ENCODE measurements at places on chromosomes 5 and 9. TPM values are rescaled to one million over a fixed set of nuclear protein-coding genes. Genes with fewer than 3 reads are reported as not detected.

ANKRD31 gene
- total RNA-seq = not detected

TMEM174 gene
- total RNA-seq = not detected

PCDHA7 gene
- not detected for total RNA-seq

HTR4 gene
- not detected for total RNA-seq

PCDHB15 gene
- 0.35 TPM for total RNA-seq

C7 gene
- total RNA-seq = 1.4 TPM

GLDC gene
- total RNA-seq = 1.8 TPM

RNF224 gene
- total RNA-seq = not detected

LCN1 gene
- total RNA-seq = not detected

ANKRD34B gene
- not detected for total RNA-seq

SECISBP2 gene
- 18.4 TPM for total RNA-seq

FOXD1 gene
- total RNA-seq = 0.53 TPM

TAF11L5 gene
- total RNA-seq = not detected

BRINP1 gene
- 0.58 TPM for total RNA-seq

IGFBPL1 gene
- total RNA-seq = not detected

CBY3 gene
- total RNA-seq = not detected

MLANA gene
- total RNA-seq = not detected

FGFR4 gene
- 0.29 TPM for total RNA-seq

NR4A3 gene
- not detected for total RNA-seq

LRRC8A gene
- total RNA-seq = 44.1 TPM

SH3TC2 gene
- 1.2 TPM for total RNA-seq

C9 gene
- total RNA-seq = not detected

ARHGEF39 gene
- 4.1 TPM for total RNA-seq

SLC36A2 gene
- total RNA-seq = not detected

OTULINL gene
- 19.9 TPM for total RNA-seq

PARP8 gene
- total RNA-seq = 3.2 TPM

OR13C5 gene
- not detected for total RNA-seq

Measured in myometrial cell (primary cell).